Activated CD8-positive, alpha-beta memory T cell treated with anti-CD3 and anti-CD28 coated beads, Interleukin-2, amount 10 ng/mL, durations not matched to agents 7 days and 5 days (primary cell): ENCODE measurements at places on chromosomes 11 and 22. TPM values are rescaled to one million over a fixed set of nuclear protein-coding genes. Genes with fewer than 3 reads are reported as not detected.

SPI1 gene
- not detected for total RNA-seq

ASRGL1 gene
- 3.7 TPM for total RNA-seq

MS4A15 gene
- total RNA-seq = not detected

GRCh38 chr11:20310137-20310536, 53.4 kb upstream of the HTATIP2 start:
- no peaks in the 10 kb centered on the region for H3K4me1 ChIP-seq
- no peak overlapping the region for H3K4me3 ChIP-seq
- no peaks in the 10 kb centered on the region for H3K36me3 ChIP-seq
- H3K27ac ChIP-seq = no peak overlapping the region

GRCh38 chr11:57514538-57515331, 767 bp downstream of the SLC43A1 start:
- no peaks in the 10 kb centered on the region for H3K27me3 ChIP-seq
- H3K36me3 ChIP-seq = peaks cover 5% of the 10 kb centered on the region
- H3K4me1 ChIP-seq = peaks cover 32% of the 10 kb centered on the region
- H3K4me3 ChIP-seq = peak overlapping the region; percentile 96
- peak; percentile 76 for DNase-seq

DNA sequence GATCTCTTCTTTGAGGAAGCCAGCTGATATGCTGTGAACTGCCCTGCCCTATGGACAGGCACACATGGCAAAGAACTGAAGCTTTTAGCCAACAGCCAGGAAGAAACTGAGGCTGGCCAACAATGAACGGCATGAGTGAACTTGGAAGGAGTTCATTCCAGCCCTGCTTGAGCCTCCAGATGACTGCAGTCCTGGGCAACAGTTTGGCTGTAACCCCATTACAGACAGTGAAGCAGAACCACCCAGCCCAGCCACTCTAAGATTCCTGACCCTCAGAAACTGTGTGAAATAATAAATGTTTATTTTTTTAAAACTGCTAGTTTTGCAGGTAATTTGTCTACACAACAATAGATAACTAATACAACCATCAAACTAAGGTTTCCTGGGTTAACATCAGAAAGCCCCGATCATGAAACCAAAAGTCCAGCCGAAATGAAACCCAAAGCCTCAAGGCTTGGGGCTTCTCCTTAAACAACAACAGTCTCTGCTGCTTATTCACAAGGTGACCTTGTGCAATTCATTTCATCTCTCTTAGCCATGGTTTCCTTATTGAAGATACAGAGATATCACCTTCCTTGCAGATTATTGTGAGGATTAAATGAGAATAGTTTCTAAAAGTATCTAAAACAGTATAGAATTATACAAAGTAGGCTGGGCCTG, 31.4 kb downstream of the PAK1 start:
- DNase-seq = no peak
- peaks cover 29% of the 10 kb centered on the region for H3K4me1 ChIP-seq
- H3K4me3 ChIP-seq = no peak overlapping the region
- no peak overlapping the region for H3K27ac ChIP-seq
- peaks cover 7% of the 10 kb centered on the region for H3K27me3 ChIP-seq

GRCh38 chr11:111846063-111846462, 25.3 kb downstream of the ALG9 start:
- H3K27me3 ChIP-seq = no peaks in the 10 kb centered on the region
- H3K4me1 ChIP-seq = peaks cover 2% of the 10 kb centered on the region
- H3K4me3 ChIP-seq = no peak overlapping the region
- peaks cover 19% of the 10 kb centered on the region for H3K36me3 ChIP-seq
